ENCODE measurements at places on chromosomes 3 and 15. TPM values are rescaled to one million over a fixed set of nuclear protein-coding genes. Genes with fewer than 3 reads are reported as not detected.

SLC27A2 gene
- total RNA-seq = 99.5 TPM

C3orf20 gene
- total RNA-seq = 0.07 TPM

ANKUB1 gene
- not detected for total RNA-seq

KLF13 gene
- 127 TPM for total RNA-seq

TMOD2 gene
- total RNA-seq = 1.7 TPM

SPESP1 gene
- 0.97 TPM for total RNA-seq

WDR76 gene
- 67.8 TPM for total RNA-seq

All from activated T-helper 2 cell treated with anti-CD3 and anti-CD28 coated beads, Interferon-gamma antibody, Interleukin-2, Interleukin-4, amounts not matched to agents 10 μg/mL and 5 μg/mL and 100 μg/mL, durations not matched to agents 14 hours and 24 hours and 36 hours (primary cell).